ENCODE measurements at places on chromosomes 6 and 20.

DNA sequence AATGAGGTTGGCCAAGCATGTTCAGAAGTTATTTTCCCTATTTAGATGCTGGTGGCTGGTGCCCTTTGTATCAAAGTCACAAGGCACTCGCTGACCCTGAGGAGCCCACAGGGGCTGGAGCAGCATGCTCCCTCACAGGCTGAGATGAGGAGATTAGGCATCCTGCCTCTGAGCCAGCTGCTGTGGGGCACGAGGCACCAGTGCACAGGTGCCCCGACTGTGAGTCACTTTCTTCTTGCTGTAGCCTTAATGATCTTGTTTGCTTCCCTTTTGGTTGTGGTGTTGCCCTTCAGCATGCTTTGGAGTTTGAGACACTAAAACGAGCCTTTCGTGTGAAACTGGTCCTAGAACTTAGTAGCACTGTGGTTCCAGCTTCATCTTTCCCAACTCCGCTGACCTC is 4.3 kb downstream of the PSMG4 start:
- no peak for DNase-seq

DNA sequence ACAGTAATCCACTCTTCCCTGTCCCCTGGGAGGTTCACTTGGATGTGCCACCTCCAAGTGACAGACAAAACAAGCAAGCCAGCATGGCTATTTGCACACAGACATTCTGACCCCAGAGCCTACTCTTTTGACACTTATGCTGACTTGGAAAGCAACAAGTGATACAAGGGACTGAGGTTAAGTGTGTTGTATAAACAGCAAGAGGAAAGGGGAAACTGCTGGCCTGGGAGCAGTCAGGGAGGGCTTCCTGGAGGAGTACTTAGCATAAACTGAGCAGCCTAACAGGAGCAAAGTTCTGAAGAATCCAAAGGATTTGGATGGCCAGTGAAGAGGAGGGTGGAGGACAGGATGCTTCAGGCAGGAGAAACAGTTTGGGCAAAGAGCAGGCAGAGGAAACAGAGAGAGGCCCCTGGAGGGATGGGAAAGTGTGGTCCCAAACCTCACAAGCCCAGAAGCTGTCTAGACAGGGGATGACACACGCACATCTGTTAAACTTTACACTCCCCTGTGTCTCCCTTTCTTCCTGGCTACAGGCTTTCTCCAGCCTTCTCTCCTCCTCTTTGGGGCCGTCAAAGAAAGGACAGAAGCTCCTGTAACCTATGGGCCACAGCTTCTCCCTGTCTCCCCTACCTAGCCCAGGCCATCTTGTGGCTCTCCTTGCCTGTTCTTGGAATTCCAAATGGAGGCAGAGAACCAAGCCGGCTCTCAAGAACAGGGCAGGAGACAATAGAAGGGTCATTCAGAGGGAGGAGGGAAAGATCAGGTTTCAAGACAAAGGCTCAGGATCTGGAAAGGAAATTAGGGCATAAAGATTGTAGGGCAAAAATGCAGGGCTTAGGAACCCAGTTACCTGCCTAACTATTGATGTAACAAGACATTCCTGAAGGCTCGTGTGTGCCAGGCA is 19.3 kb downstream of the SULF2 start:
- no peak for DNase-seq

GRCh38 chr6:30264743-30265142 is 51.5 kb upstream of the TRIM26 start:
- DNase-seq, result no peak

GRCh38 chr20:10524034-10524476 is 89.0 kb downstream of the SLX4IP start:
- no peak for DNase-seq

DNA sequence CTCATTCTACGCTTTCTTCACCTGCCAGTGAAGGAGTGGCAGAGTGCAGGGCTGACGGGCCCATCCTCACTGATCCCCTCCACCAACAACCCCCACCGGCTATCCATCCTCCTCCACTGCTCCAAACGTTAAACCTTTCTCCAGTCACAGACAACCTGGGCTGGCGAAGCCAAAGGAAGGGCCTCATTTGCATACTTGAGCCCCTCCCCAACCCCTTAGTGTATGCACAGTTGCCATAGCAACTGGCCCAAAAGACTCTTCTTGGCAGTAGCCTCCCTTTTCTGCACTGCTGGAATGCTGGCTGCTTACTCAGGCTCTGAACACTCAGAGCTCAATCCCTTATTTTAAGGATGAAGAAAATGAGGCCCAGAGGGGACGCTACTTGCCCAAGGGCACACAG is 130.3 kb downstream of the GRM4 start:
- DNase-seq, result no peak

- peak; percentile 68 for DNase-seq
Measured at GRCh38 chr20:49593466-49594142, 25.7 kb upstream of the PTGIS start.

- DNase-seq, result no peak
Measured at GRCh38 chr20:46715292-46715756, 5.9 kb downstream of the SLC2A10 start.

- DNase-seq, result no peak
Measured at GRCh38 chr20:49319208-49319809, 41.5 kb upstream of the ZNFX1 start.

GRCh38 chr6:31615748-31616147 is 714 bp downstream of the AIF1 start:
- DNase-seq, result no peak

GRCh38 chr6:166949528-166950442 is 6.6 kb downstream of the RNASET2 start:
- DNase-seq, result no peak

GRCh38 chr20:16806886-16807285 is 58.7 kb downstream of the OTOR start:
- no peak for DNase-seq

DNA sequence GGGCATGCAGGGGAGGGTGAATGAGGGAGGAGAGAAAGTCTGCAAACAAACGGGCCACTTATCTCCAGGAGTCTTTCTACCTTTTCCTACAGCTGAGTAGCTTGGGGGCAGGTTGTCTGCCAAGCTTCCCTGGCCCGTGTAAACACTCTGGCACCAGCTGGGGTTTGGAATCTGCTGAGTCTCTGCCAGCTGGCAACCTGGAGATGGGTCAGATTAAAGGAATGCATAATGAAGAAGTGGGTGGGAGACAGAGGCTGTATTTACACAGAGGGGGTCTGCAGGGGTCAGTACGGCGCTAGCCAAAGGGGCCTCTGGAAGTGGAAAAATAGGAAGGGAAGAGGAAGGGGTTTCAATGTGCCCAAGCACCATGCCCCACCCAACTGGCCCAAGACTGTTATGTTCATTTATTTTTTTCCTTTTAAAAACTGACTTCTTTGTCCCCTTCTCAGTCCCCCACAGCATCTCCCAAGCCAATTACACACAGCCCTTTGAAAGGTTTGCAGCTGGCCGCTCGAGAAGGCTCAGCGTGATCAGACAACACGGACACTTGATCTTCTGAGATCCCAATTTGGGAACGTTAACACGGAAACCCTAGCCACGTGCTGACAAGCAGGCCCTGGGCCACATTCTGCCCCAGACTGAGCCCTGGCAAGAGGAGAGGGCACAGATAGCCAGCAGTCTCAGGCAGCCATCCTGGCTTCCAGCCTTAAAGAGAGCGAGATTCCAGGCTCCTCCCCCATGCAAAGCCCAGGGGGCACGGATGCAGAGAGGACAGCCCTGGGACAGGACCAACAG is 25.2 kb downstream of the TRAM2 start:
- no peak for DNase-seq

GRCh38 chr6:109506841-109507240 is 23.8 kb upstream of the ZBTB24 start:
- DNase-seq, result no peak

GRCh38 chr20:62855120-62855519 is 6.5 kb downstream of the TCFL5 start:
- DNase-seq, result no peak

GRCh38 chr6:32885698-32886286 is 31.8 kb downstream of the PSMB9 start:
- no peak for DNase-seq

Data from NK-92 treated with Interleukin-12 subunit alpha and Interleukin-12 subunit beta, amount 100 ng/mL, for 24 hours (cell line).